Colonic mucosa (tissue), 4 donors: ENCODE measurements at places on chromosomes 7 and 10.

DNA sequence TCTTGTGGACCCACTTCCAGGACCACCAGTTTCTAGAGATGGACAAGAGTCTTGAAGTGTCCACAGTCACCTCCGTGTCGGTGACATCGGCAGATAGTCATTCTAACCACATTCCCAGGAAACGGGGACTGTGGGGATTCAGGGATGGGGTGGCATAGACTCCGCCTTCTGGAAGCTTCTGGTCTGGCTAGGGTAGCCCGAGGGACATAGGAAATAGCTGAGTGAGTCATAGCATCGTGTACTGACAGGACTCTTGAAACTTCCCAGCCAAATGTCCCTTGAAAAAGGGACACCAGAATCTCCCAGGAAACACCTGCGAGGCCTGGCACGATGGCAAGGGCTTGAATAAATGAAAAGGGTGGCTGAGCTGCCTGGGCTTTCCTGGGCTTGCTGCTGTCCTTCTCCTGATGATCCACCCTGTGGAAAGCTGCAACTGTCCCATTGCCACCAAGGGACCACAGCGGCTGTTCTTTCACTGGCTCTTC is 84.1 kb upstream of the LRRC4 start:
- DNase-seq = peak; percentile 7

- no peak for DNase-seq
These were observed 289.3 kb downstream of the PTEN start for GRCh38 chr10:88152728-88153133.

DNA sequence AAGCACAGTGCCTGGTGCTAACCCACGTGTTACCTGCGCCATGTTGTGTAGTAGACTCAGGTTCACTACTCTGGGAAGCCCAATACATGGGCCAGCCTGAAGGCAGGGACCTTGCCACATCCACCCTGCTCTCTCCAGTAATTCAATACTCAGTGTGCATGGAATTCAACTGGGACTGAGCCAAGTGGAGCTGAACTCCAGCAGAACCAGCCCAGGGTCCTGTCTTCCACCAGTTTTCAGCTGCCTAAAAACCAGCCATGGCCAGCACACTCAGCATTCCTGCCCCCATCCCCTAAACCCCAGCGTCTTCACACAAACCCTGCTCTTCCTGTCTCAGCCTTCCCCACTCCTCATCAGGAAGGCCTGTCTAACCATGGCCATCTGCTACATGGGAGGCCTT is 15.4 kb downstream of the FGF8 start:
- DNase-seq = no peak

GRCh38 chr7:114917211-114917839 is 4.6 kb upstream of the MDFIC start:
- no peak for DNase-seq

GRCh38 chr7:151689196-151689971 is 169.7 kb upstream of the RHEB start:
- no peak for DNase-seq

DNA sequence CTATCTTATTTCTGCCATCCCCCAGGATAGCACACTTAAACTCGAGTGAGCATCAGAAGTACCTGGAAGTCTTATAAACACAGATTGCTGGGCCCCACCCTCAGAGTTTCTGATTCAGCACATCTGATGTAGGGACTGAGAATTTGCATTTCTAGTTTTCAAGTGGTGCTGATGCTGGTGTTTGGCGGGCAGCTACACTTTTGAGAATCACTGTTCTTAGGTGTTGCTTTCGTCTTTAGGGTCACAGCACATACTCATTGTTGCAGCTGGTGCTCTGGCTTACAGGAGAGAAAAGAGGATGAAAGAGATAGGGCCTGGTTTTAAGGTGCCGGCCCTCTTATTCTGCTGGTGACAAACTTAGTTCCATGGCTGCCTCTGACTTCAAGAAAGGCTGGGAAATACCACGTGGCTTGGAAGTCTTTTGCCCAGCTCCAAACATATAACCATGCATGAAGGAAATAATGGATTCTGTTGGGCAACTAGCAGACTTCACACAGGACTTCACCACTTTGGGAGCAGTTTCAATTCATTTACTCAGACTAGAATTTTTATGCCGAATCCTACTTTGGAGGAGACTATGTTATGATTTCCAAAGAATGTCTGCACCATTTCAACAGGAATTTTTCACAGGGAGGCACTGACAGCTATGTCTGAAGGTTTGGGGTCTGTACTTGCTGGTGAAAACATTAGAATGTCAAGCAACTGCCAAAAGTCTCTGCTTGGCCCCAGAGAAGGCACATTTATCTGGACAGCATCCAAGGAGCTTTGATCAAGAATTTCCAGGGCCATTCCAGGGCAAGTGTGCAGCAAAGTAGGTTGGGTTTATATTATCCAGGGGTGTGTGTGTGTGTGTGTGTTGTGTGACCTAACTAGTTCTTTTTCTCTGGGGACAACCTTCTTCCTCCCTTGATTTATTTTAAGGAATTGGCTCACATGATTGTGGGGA is 6.9 kb upstream of the MINDY4 start:
- no peak for DNase-seq

DNA sequence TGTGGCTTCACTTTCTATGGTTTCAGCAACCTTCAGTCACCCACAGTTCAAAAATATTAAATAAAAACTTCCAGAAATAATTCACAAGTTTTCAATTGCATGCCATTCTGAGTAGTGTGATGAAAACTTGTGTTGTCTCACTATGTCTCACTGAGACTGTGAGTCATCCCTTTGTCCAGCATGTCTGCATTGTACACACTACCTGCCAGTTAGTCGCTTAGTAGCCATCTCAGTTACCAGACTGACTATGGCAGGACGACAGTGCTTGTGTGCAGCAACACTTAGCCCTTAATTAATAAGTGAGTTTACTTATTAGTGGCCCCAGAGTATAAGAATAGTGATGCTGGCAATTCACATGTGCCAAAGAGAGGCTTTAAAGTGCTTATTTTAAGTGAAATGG is 22.5 kb downstream of the CCDC186 start:
- no peak for DNase-seq

DNA sequence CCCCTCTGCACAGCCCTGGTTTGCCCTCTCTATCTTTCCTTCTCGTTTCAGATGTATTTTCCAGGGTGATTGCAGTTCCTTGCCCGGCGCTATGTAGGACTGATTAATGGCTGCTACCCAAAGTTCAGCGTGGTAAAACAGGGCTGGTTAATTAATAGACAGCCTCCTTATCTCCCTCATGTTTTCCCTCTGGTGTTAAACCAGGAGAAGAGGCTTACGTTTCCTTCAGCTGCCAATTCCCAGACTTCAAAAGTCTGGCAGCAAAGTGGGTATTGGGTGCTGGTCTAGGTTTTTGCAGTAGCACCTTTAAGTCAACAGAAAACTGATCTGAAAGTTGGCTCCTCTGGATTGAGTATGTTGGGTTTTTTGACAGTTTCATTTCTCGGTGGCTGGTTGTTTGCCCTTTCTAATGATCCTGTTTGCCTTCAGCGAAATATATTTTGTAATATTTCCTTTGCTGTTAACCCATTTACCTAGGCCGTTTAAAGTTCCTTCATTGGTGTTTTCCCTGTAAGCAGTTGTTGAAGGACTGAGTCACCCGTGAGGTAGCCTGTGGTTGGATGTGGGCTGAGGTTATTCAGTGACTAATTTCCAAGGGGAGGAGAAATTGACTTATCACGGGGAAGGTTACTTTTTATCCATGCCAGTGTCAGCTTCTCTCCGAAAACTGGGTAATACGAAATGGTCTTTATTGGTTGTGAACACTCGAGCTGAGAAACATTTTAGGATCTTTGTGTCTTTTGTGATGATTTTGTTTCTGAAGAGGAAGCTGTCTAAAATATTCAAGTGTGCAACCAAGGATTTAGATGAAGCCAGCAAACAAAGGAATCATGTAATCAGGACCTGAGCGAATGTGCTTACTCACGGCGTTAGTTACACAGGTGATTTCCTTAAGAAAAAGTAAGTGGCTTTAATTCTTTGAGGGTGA is 257.2 kb downstream of the KIAA1217 start:
- peak; percentile 75 for DNase-seq

- DNase-seq = no peak
These were observed 285.6 kb downstream of the USP6NL start for GRCh38 chr10:11325817-11326216.

DNA sequence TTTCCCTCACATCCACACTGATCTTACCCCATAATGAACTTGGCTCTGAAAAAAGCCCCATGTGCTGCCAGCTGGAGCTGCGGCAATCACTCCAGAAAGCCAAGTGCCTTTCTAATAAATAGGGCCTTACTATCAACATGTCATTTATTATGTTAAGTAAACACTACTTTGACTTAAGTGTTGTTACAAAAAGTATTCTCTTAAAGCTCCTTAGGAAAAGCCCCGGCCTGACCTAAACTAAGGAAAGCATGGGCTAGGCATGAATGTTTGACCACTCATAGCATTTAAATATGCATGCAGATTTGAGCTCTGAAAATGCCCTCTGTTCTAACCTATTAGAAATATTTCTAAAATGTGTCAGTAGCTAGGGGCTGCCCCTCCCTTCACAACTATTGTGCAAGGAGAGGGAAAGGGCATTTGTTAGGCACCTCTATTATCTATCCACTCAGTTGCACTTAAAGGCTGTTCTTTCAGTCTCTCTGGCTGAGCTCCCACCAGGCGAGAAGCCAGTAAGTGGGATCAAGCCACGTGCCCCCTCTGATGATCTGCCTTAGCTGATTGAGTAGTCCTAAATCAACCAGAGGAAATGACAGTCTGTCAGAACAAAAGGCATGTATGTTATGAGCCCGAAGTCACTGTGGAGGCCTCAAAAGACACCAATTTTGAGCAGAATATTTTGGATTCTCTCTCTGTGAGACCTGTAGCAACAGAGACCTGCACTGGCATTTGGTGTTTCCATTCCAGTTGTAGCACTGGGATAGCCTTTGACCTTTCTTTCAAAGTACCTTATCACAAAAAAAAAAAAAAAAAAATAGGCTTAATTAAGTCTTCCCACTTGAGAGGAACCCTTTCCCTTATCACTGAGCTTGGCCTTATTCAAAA is 77.1 kb downstream of the ITGB8 start:
- no peak for DNase-seq

DNA sequence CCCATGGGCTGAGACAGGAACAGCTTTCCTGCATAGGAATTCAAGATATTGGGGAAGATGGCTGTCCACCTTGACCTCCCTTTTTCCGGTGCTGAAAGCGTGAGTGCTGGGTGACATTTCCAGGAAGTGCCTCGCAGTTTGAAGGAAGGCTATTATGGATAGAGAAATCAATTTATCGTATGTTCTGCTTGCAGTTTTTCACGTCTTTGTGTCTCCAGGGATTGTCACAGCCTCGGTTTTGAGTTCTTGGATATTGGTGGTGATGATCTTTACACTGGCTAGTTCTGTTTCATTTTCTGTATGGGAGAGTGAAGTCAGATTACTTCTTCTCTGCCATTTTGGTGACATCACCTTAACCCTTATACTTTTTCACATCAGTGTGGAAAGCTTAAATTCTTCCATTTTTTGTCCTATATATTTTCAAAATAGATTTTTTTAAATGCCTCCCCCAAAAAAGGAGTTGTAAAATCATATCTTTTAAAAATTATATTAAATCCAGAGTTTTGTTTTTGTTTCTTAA is 102.5 kb upstream of the APBB1IP start:
- no peak for DNase-seq

DNA sequence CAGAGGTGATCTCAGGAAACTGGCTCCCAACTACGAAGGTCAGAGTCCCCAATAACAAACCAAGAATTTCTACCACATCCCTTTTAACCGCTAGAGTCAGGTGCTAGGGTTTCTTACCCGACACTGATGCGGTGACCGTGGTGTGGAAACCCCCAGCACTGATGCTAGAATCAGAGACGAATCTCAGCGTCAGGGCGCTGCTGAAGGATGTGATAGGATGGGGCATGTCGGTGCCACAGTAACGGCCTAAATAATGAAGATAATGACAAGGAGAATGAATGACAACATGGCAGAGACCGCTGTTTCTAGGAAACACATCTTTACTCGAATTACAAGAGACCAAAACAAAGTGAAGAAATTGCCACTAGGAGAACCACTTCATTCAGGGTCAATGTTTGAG is 131.1 kb upstream of the RSU1 start:
- no peak for DNase-seq

- no peak for DNase-seq
These were observed 41.8 kb upstream of the WNT16 start for GRCh38 chr7:121286742-121287734.

DNA sequence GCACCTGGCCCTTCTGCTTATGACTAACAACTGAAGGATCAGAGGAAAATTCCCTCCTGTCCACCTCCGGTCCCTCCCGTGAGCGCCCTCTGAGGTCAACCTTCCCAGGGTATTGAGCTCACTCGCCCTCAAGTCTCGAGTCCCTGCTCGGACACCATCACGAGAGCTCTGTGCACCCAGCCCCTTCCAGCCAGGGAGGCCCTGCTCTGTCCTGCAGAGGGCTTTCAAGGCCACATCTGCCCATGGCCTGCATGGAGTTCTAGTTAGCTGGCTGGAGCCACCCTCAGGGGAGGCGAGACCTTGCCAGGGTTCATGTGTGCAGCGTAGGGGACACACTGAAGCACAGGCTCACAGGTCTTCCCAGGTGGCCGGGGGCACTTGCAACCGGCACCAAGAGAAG is 110.9 kb upstream of the MACROH2A2 start:
- no peak for DNase-seq

DNA sequence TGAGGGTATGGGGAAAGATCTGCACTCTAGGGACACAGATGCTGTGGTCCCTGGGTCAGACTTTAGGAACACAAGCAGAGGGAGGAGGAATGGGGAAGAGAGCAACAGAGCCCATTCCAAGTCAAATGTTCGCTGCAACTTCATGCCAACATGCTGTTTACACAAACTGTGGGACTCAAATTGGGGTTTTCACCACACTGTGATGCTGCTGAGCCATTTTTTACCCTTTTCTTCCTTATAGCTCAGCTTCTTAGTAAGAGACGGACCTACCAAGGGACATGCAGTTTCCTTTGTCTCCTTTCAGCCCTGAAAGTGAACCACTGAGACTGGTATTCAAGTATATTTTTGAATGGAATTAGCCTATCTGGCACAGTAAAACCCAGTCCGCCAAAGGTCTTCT is 64.3 kb upstream of the AGK start:
- DNase-seq = no peak

DNA sequence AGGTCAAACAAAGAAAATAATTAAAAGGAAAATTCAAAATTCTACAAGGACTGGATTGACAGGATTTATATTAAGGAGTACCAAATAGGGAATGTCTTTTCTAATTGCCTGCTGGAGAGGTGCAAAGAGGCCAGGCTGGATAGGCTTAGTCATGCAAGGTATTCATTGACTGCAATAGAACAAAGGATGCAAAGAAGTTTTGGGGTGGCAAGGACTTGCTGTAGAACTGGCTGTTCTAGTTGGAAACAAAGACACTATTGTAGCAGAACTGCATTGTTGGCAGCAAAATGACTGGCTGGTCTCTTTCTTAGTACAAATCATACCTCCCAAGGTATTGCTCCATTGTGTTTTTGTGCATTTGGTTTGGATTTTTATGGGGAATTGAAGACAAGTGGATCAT is 10.1 kb downstream of the ITGB8 start:
- DNase-seq = peak; percentile 45

DNA sequence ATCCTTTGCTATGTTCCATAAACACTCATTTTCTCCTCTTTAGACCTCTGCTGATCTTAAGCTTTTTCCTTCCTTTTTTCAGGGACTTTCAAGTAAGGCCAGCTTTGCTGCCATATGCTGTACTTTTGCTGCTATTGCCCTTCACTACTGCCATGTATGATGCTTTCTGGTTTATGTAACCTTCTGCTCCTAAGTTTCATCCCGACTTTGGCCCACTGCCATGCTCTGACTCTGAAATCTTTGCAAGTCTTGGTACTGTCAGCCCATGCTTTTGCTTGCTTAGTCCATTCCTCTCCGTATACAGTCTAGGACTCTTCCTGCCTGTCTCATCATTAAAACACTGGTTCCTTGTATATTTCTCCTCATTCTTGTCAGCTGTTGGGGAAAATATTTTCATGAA is 152.4 kb downstream of the RNF133 start:
- no peak for DNase-seq
